ENCODE measurements at places on chromosomes 5 and 9.

DNA sequence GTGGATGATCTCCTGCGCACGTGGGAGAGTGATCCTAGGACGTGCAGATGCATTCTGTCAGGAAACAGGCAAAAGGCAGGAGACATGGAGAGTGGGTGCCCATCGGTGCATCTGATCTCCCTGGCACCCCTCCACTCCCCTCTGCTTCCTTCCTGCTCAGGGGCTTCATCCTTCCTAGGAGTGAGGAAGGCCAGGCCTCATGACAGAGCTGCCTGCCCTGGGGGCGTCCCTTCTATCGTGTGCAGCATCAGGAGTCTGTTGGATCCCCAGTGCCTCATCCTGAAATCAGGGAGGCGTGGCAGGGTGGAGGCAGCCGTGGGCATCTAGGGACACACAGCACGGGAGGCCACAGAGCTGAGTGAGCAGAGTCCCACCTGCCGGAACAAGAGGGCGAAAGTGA is 30.1 kb downstream of the UBE2QL1 start:
- DNase-seq, result no peak

- no peak for DNase-seq
Measured at GRCh38 chr9:27445057-27445595, 79.0 kb upstream of the IFNK start.

DNA sequence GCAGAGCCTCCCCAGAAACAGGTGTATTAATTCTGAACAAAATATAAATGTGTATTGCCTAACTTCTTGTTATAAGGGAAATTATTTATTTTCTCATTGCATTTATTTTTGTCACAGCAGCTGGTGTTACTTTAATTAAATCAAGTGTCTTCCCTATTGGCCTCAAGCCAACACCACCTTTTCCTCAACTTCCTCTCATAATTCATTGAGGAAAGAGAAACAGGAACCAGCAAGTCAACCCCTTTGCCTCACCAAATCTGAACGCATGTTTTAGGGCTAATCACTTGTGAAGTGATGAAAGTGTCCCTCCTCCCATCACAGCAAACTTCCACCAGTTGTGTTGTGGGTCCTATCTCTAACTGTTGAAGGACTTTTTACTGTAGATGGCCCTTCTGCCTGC is 73.1 kb downstream of the DIRAS2 start:
- no peak for DNase-seq

GRCh38 chr5:52878656-52879055 is 90.9 kb downstream of the ITGA1 start:
- no peak for DNase-seq

DNA sequence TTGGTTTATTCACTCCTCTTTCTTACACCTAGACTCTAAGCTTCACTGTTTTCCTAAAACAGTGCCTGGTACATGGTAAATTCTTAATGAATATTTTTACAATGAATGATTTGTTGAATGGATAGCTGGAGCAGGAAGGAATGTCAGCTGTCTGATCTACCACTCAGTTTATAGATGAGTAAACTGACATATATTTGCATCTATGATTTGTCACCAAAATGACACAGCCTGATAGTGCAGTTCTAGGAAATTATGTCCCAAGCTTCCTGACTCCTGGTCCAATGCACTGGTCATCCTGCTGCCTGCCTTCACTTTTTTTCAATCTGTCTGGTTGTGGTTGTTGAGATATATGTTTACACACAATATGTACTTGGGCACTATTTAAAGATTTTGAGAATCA is 651.7 kb upstream of the WWC1 start:
- no peak for DNase-seq

GRCh38 chr5:153770066-153770465 is 268.6 kb downstream of the FAM114A2 start:
- no peak for DNase-seq

DNA sequence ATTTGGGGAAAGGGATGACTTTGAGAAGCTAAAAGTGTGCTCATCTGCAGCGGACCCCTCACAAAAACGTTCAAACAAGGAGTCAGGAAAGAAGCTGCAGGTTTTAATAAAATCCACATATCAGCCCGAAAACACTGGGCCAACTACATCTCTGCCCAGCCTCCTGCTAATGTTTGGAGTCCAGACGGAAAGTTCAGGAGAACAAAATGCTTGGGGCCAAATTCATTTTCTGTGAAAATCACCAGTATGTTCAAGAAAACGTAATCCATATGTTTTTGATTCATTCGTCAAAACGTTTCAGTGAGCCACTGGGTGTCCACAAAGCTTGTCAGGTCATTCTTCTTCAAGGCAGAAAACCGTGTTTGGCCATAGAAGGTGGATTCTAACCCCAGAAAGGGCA is 87.5 kb upstream of the GAS1 start:
- no peak for DNase-seq

DNA sequence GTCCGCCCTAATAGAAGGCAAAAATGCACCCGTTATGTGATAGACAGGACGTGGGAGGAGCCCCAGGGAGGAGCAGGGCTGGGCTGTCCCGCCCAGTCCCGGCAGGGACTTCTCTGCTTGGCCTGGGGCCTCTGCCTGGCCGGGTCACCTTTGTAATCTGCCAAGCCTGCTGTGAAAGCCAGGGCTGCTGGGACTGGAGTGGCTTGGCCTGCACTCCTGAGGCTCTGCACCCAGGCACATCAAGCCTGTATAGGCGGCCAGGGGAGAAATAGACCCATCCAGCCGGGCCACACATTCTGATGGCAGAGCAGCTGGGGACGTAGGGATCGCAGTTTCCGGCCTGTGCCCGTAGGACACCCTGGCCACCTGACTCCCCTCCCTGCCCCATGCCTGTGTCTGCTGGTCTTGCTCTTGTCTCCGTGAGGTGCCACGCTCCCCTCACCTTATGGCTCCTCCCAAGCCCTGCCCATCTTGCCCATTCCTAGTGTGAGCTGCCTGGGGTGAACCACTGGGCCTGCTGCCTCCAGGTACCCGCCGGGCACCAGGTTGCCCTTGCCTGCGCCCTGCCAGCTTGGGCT is 28.1 kb downstream of the DYNC2I2 start:
- no peak for DNase-seq

DNA sequence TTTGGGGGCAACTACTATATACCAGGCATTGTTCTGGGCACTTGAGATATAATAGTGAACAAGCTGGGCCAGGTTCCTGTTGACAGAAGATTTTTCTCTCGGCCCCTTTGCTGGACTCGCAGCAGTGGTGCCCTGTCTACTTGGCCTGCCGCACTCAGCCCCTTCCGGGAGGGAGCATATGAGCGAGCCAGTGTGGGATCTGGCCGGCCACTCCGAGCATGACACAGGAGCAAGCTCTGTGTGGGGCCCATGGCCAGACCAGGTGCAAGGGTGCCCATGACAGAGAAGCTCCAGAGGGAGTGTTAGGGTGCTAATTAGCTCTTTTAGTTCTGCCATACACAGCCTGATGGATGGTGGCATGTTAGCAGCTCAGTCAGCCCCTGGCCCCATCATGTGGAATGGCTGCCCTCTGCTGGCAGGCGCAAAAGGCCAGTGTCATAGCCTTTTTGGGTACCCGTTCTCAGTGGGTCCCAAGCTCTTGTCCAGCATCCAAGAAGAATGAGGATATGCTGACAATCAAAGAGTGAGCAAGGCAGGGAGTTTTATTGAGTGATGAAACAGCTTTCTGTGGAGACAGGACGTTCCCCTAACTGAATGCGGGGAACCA is 9.3 kb upstream of the KIF4B start:
- no peak for DNase-seq

DNA sequence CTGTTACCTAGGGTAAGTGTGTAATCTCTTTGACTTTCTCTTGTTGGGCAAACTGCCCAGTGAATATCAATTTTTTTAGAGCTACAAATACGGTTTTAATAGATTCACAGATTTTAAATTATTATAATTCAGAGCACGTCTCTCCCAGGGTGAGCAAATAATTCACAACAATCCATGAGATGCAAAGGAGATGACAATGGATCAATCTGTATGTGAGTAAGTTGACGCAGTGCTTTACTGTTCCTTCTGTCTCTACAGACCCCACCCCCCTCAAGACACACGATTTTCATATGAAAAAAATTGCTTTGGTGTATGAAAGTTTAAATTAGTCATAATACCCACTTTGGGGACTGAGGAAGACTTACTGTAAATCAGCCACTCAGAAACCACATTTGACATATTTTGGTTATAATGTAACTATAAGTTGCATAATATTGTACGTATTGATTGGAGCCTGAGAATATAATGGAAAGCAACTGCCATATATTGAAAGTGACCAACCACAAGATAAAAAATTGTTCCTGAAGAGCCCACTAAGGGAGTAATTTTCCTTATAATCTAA is 201.7 kb downstream of the BNC2 start:
- no peak for DNase-seq

DNA sequence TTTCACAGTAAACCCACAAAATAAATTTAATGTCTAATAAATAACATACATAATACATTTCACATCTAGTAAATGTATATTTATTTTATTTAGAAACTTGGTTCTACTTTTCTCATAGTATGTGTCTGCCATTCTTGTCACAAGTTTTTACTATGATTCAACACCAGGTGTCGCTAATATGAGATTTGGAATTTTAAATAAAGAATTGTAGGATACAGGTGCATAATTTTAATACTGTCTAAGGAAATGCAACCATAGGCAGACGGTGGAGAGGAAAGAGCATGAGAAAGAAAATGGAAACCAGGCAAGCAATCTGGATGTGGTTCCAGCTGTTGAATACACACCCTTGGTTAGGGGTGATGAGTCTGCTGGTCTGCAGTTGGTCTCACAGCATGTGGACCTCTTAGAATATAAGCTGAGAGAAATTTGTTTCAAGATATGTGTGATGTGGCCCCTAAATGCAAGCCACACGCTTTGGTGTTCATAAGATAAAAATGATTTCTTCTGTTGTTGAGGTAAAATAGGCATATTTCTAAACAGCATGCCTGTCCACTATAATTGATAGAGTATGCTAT is 114.7 kb upstream of the TXNDC8 start:
- DNase-seq, result no peak

GRCh38 chr5:35237580-35238376 is 7.5 kb upstream of the PRLR start:
- no peak for DNase-seq

DNA sequence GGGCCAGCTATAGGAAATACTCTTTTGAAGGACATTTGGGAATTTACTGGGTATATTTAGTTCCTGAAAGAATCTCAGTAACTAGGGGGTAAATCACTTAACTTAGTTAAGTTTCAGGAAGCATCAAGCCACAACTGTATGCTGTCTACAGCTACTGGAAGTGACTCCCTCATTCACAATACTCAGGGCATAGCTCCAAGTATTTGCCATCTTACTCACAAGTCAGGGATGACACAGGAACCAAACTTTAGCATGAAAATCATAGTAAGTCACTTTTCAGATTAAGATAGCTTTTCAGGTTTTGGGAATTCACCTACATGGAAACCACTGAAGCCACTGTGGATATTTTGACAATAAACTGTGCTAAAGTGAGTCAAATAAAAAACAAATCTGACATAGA is 242.4 kb upstream of the ATP10B start:
- no peak for DNase-seq

- DNase-seq, result no peak
Measured at GRCh38 chr5:13480834-13481233, 463.7 kb downstream of the DNAH5 start.

- DNase-seq, result no peak
Measured at GRCh38 chr5:143106174-143106573, 297.3 kb downstream of the NR3C1 start.

DNA sequence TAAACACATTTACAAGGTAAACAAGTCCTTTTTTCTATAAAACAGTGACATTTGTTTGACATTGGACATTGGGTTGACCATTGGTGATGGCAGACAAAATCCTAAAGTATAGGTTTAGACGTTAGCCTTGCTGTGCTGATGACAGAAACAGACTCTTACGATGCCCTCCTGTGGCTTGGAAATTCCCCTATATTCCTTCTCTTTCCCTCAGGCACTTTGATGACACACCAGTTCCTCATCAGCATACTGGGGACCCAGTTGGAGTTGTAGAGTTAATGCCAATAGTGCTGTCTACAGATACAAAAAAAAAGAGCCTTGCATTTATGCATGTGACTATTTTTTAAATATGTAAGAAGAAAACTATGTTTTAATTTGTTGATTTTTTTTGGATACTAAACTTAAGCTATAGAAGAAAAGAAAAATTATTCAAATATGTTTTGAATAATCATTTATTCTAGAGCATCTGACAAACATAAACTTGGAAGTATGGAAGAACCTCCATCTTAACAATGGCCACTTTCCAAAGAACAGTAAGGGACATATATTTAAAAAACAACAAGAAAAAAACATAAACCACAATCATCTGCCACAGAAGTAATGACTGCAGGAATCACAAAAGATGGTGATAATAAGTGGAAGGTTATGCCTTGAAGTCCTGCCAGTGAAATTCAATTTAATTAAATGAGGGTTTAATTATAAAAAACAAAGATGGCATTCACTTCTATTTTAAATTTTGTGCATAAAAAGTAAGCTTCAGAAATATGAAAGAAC is 75.6 kb upstream of the SNCAIP start:
- no peak for DNase-seq

DNA sequence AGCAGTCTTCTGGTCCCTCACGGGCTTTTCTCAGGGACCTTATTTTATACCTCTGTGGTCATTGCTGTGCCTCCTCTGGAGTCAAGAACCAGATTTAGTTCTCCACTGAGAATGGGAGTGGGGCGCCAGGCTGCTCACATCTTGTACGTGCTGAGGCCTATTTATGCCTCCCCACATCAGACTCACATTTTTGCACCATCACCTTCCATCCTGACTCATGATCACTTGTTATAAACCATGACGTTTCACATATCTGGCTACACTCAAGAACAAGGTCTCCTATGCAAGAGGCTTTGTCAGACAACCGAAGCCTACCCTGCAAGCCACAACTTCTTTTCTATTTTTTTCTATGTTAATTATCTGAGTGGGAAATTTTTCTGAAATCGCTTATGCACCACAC is 10.7 kb downstream of the PRUNE2 start:
- no peak for DNase-seq

DNA sequence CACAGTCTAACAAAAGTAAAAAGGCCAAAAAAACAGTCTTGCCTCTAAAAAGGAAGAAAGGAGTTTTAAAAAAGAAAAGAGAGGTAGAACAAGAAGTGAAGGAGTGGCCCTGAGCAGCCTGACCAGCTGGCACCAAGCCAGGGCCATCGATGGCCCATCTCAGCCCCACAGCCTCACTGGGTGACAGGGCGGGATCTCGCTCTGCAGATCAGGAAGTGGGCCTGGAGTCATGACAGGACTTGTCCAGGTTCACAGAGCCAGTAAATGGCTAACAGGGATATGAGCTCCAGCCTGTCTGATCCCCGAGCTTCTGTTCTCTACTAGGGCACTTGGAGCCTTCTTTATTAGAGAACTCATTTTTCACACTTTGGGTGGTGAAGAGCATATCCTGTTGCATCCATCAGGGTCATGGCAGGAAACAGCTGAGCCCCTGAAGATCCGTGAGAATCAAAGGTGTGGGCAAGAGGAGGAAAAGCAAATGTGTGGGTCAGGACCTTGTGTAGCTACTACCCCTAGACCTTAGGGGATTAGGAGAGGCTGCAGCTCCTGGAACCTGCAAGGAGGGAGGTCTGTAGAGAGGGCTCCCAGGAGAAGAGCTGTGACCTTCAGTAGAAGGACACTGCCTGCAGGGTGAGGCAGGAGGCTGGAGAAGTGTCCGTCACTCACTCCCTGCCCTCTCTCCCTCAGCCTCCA is 299.0 kb upstream of the MSX2 start:
- no peak for DNase-seq

Measured in activated naive CD8-positive, alpha-beta T cell treated with anti-CD3 and anti-CD28 coated beads, Interleukin-2, amount 50 U/mL, for 16 hours (primary cell).